T-helper 22 cell (primary cell): ENCODE measurements at places on chromosomes 6 and 20.

GRCh38 chr20:4904127-4904860 lies 97.0 kb downstream of the SLC23A2 start:
- no peak for DNase-seq

- DNase-seq, result no peak
These were observed 87.7 kb downstream of the SGK1 start for GRCh38 chr6:134230087-134230700.

DNA sequence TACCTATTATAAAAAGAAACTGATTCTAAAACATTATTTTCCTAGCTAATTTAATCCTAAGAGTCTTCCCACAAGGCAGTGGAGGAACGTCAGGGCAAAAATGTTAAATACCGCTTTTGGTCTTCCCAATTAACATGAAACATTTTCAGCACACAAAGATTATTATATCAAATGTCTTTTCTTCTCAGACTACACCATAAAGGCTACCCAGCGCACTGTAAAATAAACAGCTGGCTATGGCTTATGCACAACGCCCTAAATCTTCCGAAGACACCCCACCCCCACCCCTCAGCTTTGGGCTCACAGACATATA lies 1.0 kb downstream of the NUDT3 start:
- no peak for DNase-seq

- DNase-seq, result no peak
These were observed 575 bp upstream of the CNR1 start for GRCh38 chr6:88166493-88167351.

DNA sequence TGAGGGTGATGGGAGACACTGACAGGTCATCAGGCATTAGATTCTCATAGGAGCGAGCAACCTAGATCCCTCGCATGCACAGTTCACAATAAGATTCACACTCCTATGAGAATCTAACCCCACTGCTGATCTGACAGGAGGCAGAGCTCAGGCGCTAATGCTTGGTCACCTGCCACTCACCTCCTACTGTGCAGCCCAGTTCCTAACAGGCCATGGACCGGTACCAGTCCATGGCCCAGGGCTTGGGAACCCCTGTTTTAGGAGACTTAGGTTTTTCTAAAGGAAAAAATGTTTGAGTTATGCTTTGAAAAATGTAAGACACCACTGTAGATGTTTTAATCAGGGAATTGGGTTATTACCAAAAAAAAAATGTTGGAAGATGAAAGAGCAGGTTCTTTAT lies 6.7 kb downstream of the HLA-E start:
- no peak for DNase-seq

GRCh38 chr6:29483186-29483585 lies 4.6 kb downstream of the MAS1L start:
- no peak for DNase-seq

DNA sequence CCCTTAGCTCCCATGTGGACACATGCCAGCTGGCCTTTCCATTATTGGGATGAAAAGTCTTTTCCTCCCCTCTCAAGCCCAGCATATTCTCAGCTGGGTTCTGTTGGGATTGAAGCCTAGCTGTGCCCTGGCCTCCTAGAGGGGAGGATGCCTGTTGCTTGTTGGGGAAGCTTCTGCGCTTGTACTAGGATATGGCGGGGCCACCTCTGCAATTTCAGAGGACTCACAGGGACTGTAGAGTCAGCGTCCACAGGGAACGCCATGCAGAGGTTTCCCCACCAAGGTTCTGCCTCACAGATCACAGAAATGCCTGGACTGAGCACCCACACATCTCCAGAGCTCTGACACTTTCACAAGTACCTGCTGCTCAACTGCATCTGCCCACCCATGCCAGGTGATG lies 288.7 kb upstream of the FOXQ1 start:
- no peak for DNase-seq

DNA sequence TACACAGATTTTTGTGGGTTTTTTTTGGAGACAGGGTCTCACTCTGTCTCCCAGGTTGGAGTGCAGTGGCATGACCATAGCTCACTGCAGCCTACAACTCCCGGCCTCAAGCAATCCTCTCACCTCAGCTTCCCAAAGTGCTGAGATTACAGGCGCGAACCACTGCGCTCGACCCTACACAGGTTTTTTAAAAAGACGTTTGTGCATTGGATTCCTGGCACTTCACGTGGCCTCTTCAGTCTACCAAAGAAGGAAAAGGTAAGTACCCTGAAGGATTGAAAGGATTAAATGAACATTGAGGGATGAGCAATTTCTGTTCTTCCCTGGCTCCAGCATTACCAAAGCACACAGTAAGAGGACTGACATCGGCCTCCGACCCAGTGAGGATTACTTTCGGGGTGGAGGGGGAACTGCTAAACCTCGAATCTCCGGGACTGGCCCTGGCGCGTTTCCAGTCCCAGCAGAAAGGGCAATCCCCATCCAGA lies 556 bp upstream of the YWHAB start:
- DNase-seq, result no peak
